ENCODE measurements at places on chromosomes 3 and 15.

GRCh38 chr3:160982491-160982890 lies 122.7 kb downstream of the B3GALNT1 start:
- no peak for DNase-seq

DNA sequence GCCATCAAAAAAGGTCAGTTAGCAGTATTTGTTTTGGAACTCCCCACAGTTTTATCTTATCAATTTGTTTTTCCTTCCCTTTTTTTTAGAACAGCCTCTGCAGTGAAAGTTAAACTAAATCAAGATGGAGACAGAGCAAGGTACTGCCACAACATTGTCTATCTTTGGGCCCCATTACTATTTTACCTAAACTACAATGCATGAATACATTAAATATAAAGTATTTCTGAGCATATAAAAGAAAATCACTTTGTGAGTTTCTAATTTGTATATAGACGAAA lies 139.5 kb downstream of the MEIS2 start:
- no peak for DNase-seq

GRCh38 chr3:94024385-94024784 lies 4.0 kb downstream of the STX19 start:
- DNase-seq, result no peak

- no peak for DNase-seq
Observed at GRCh38 chr15:36897834-36898233, 202.5 kb downstream of the MEIS2 start.

GRCh38 chr3:59237121-59237520 lies 187.3 kb upstream of the CFAP20DC start:
- no peak for DNase-seq

DNA sequence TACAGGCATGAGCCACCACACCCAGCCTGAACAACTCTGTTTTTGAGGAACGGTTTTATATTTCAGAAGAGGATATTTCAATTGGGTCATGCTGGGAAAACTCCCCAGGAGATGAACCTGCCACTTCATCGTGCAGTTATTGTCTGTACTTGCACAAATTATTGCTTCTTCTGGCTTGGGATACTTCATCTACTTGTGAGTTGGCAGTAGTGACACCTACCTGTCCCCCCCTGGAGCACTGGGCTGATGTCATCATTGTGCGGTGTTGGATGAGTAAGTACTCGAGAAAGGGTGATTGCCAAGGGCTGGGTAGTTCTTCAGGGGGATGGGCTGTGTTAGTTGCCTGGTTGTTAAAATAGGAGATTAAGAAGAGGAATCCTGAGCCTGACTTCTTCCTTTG lies 85.1 kb upstream of the SAMMSON start:
- no peak for DNase-seq

GRCh38 chr3:188662214-188662613 lies 508.3 kb downstream of the LPP start:
- no peak for DNase-seq

DNA sequence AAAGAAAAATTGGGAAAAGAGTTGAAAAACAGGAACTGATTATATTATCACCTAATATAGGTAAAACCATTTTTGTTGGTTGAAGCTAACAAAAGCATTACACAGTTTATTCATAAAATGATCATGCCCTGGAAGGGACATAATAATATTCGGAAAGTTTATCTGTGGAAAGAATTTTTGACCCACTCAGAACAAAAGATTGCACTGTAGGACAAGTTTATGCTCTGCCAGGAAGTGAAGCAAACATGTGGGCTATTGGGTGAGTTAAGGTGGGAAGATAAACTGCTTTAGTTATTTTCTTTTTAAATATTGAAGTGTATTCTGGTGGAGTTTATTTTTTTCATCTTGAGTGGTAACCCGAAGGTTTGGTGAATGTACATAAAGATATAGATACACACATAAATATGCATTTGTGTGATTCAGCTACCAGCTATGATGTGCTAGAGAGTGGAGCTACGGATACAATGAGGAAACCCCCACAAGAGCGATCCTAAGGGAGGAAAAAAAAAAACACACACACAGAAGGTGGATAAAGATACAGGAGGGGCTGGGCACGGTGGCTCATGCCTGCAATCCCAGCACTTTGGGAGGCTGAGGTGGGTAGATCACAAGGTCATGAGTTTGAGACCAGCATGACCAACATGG lies 506.4 kb upstream of the THBS1 start:
- DNase-seq, result no peak

DNA sequence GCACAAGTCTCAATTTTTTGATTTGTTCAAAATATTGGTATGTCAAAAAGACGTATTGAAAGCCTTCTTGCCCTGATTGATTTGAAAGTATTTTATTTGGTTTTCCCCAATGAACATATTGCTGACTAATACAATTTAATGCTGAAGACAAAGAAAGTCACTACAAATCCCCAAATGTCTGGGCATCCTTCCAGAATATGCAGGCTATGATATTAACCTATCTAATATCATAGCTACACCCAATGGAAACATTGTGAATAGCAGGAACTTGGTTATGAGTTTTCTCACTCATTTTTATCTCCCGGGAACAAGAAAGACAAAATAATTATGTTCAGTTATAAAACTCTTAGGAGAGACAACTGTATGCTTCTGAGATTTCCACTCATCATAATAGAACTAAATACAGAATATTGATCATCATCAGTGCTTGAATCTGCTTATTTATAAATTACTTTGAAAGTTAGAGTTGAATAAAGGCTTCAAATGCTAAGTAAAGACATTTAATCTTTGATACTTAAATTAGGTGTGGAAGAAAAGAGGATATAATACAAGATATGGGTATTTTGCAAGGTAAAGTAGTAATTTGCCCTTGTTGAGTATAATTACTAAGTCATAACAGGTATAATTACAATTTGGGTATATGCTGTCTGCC lies 483.9 kb downstream of the RBMS3 start:
- peak; percentile 63 for DNase-seq

DNA sequence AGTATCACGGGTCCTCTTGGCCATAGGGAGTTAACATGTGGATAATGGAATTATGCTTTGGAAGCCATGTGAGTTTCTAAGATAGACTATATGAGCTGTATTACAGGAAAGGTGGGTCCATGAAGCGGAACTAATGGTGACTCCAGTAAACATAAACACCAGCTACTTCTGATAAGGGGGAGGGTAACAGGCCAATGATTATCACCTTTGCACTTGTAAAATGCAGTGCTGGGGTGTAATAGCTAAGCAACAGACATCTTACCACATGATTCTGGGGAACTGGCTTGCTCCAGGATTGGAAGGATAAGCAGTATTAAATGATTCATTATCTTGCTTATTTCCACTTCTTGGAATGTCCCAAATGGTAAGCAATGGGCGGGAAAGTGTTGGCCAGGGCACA lies 61.4 kb upstream of the CD47 start:
- no peak for DNase-seq

- DNase-seq, result no peak
Observed at GRCh38 chr3:22012471-22012870, 261.5 kb upstream of the ZNF385D start.

DNA sequence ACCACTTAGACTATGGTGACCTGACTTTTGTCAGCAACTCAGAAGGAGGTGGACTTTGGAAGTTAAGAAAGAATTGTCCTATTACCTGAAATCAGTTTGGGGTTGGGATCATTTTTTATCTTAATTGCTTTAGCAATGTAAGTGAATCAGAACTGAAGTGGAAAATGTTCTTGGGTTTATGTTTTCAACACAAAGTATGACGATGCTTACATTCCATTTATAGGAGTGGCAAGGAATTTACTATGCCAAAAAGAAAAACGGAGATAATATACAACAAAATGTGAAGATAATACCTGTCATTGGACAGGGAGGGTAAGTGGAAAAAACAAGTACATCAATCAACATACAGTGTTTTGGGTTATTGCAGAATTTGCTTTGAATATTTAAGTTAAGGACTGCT lies 116.1 kb downstream of the PDE8A start:
- DNase-seq, result no peak

DNA sequence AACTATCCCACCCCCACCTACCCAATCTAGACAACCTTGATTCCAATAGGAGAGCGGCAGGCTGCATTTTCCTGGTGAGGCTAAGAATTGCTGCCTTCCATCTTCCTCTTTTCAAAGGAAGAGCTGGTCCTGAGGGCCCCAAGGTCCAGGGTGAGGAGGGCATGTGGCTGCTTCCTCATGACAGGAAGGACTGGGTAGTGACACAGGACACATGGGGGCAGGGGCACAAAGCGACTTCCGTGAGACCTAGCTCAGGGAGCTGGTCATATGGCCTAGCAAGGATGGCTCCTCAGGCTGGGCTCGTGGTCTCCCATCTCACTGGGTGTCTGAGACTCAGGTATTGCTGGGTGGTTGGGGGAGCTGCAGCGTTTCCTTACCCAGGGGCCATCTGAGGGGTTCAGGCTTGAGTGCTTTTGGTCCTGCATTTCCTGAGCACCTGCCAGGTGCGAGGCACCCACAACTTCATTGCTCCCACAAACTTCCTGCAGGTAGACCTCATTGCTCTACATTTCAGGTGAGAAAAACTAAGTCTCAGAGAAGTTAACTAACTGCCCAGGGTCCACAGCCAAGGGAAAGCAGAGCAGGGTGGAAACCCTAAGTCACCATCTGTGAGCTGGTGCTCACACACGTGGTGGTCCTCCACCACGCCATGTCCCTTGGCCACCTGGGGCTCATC lies 160.0 kb upstream of the TLE3 start:
- DNase-seq, result no peak

DNA sequence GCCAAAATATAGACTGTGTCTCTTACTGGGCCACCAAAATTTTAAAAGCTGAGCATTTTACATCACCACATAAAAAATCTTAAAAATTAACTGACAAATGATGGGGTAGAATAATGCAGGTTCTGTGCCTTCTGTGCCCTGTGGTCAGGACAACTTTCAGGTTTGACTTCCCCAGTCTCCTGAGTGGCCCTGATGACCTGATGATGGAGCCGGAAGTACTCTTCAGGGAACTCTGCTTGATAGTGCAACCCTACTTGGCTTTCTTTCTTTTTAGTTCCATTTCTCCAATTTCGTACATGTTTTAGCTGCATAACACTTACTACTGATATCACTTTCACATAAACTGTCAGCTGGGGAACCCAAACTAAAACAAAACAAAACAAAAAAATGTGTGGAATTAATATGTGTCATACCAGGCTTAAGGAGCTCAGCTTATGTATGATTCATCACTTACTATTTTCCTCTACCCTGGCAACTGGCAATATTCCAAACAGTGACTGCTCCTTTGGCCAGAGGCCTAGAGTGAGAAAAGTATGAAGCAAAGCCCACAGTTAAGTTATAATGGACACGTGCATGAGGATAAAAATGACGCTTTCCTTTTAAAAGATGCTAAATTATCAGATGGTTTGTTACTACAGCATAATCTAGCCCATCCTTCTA lies 194.3 kb downstream of the BCHE start:
- DNase-seq, result peak; percentile 52

GRCh38 chr3:127630811-127631714 lies 2.1 kb downstream of the PODXL2 start:
- no peak for DNase-seq

- no peak for DNase-seq
Observed at GRCh38 chr3:72655723-72656122, 192.5 kb downstream of the SHQ1 start.

DNA sequence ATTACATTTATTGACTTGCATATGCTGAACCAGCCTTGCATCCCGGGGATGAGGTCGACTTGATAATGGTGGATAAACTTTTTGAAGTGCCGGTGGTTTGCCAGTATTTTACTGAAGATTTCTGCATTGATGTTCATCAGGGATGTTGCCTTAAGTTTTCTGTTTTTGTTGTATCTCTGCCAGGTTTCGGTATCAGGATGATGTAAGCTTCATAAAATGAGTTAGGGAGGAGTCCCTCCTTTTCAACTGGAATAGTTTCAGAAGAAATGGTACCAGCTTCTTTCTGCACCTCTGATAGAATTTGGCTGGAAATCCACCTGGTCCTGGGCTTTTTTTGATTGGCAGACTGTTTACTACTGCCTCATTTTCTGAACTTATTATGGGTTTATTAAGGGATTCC lies 250.8 kb downstream of the TBC1D5 start:
- no peak for DNase-seq

DNA sequence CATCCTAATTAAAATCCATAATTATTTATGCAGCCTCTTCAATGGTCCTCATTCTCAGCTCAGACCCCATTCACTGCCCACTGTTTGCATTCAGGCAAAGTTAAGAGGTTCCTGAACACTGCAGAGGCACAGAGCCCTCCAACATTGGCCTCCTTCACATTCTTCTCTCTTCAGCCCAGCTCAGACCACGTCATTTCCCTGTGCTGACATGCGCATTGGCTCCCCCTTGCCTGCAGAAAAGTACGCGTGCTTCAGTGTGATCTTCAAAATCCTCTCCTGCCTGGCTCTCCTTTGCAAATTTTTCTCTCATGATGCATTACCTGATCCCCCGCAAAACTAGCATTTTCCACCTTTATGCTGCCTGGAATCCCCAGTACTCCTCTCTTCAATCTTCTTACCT lies 552.3 kb downstream of the NTRK3 start:
- DNase-seq, result no peak

GRCh38 chr3:99920481-99921376 lies 103.1 kb downstream of the CMSS1 start:
- no peak for DNase-seq

GRCh38 chr3:73513260-73513659 lies 111.5 kb downstream of the PDZRN3 start:
- DNase-seq, result no peak

DNA sequence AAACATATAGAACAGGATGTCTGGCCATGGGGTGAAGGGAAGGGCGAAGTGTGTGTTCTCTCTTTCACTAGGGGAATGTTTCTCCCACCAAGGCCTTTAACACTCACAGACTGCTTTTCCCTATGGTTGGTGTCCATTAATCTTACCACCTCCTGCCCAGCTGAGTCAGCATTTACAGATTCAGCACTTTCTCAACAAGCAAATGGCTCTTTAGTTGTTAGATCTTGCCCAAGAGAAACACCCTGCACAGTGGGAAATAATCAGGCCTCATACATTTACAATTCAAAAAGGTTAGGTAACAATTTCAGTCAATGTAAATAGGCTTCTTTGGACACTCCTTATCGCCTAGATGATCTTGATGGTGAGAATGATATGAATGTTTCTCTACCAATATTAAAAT lies 418.2 kb downstream of the EPHA3 start:
- DNase-seq, result no peak

GRCh38 chr3:110624576-110624975 lies 447.0 kb upstream of the NECTIN3 start:
- no peak for DNase-seq

- DNase-seq, result no peak
Observed at GRCh38 chr3:81967393-81967792, 205.9 kb upstream of the GBE1 start.

DNA sequence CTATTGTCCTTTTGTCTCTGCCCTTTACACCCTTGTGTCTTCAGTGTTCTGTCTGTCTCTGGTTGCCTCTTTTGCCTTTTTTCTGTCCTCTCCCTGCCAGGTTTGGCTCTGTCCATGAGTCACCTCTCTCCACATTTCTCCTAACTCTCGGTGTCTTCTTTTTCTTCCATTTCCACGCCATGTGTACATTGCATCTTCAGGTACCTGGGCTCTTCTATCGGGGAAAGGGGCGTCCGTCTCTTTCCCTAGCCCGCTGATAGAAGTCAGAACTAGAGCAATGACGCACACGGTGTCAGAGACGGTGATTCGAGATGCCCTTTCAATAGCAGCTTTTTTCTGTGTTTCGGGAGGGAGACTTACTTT lies 641 bp downstream of the OPA1 start:
- peak; percentile 21 for DNase-seq

- no peak for DNase-seq
Observed at GRCh38 chr3:112132554-112132953, 494 bp downstream of the GCSAM start.

- DNase-seq, result no peak
Observed at GRCh38 chr3:159693226-159693625, 295.4 kb upstream of the IL12A start.
